ENCODE measurements at places on chromosomes 4 and X.

GRCh38 chr4:91288702-91289311 lies 1015.0 kb upstream of the GRID2 start:
- DNase-seq = no peak

GRCh38 chr4:81194286-81194685 lies 20.7 kb downstream of the PRKG2 start:
- no peak for DNase-seq

DNA sequence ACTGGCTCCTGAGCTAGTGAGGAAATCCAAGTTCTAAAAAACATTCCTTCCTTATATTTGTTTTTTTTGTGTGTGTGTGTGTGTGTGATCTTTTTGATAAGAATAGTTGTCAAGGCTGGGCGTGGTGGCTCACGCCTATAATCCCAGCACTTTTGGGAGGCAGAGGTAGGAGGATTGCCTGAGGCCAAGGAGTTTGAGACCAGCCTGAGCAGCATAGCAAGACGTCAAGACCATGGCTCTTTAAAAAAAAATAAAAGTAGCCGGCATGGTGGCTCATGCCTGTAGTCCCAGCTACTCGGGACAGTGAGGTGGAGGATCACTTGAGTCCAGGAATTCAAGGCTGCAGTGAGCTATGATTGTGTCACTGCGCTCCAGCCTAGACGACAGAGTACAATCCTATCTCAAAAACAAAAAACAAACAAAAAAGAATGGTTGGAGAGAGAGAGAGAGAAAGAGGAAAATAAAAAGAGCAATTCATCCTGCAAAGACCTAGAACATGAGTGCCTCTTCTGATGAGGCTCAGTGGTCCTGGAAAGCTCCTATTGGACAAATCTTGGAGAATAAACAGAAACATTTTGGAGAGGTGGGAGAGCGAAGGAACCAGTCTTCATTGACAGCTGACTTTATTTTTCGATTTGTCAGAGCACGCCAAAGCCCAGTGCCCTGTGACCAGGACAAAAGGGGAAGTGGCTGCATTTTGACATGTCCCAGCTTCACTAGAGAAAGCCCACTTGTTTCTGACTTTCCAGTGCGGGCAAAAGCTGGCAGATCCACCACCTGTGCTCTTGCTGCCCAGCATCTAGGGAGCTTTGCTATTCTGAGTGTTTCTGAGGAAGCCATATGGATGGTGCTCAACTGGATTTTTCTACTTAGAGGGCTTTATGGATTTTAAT lies 244.7 kb downstream of the PALLD start:
- no peak for DNase-seq

DNA sequence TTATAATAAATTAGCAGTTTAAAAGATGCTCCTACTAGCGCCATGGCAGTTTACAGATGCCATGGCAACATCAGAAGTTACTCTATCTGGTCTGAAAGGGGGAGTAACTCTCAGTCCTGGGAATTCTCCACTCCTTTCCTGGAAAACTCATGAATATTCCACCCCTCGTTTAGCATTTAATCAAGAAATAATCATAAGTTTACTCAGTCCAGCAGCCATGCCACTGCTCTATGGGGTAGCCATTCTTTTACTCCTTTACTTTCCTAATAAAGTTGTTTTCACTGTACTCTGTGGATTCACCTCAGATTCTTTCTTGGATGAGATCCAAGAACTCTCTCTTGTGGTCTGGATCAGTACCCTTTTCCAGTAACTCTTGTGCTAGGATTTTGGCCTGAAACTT lies 52.3 kb downstream of the GUCY1B1 start:
- no peak for DNase-seq

DNA sequence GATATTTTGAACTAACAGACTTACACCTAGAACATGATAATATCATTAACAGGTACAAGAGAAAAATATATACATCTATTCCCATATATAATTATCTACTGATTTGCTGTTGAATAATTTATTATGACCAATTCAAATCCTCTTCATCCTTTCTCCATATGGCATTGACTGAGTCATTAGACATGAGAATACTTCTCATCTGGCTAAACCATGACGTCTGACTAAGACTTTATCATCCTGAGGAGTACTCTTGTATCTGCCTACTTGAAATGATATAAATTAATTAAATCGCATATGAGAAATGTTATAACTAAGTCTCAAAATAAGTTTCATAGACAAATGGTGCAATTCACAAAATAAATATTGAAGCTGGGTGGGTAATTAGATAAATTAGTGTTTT lies 67.4 kb downstream of the EMCN start:
- DNase-seq = no peak

GRCh38 chrX:44439242-44439794 lies 95.8 kb upstream of the EFHC2 start:
- no peak for DNase-seq

DNA sequence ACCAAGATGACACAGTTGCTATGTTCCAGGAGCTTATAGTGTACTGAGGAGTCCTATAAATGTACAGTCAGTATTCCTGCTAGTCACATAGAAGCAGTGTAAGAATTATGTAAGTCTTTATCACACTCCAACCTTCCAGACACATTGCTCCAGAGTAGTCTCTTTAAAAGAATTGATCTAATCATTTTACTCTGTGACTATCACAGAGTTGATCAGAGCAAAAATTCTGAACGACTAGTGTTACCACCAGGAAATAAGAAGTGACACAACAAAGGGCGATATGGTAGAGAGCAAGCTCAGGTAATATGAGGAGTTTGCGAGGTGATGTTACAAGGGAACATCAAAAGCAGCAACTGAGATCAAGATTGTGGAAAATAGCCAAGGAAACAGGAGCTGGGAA lies 9.0 kb upstream of the HPF1 start:
- DNase-seq = no peak

DNA sequence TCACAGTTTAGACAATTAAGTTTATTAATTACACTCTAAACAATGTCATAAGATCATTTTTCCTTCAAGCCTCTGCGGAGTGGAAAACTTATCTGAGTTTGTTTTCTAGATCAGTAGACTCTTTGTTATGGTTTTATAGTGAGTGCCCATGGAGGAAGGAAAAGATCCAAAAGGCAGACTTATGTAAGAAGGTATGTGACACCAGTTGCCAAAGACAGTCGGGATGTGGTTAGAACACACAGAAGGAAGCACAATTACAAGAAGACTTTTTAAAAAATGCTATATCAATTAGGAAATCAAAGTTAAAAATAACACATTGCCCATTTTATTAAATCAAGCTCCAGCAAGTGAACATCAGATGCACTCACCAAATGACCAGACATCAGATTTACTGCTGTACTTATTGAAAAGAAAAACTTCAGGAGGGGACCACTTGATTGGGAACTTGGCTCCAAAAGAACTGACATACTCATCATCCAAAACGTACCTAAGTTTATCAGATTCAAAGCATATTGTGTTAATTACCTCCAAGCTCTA lies 57.1 kb downstream of the NIPAL1 start:
- DNase-seq = no peak

DNA sequence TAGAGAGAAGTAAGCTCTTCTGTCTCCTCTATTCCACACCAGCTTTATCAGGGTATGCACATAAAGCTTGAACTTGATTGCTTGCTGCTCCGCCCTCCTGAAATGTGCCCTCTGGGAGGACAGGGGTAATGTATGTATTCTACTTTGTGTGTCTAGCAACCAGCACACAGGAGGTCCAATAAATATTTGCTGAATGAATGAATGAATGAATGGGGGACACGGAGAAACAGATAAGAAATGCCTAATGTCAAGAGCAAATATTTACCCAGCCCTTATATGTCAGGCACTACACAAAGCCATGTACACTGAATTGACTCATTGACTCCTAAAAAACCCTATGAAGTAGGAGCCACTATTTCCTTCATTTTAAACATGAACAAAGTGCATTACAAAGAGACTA lies 2.3 kb upstream of the MSL3 start:
- no peak for DNase-seq

DNA sequence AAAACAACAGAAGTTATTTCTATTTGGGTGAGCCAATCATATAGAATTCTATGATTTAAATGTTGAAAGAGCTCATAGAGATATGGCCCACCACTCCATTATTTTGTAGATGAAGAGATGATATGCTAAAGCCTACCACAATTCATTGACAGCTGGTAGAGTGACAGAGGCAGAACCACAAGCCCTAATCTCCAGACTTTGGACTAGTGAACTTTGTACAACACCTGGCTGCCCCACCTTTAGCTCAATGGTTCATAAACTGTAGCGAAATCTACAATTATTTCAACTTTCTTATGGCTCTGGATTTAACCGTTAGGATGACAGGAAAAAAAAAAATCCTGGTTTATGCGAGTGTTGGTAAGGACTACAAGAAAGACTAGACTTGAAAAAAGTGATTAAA lies 50.9 kb downstream of the PRKG2 start:
- DNase-seq = no peak

- DNase-seq = no peak
These were observed 78.3 kb downstream of the GASK1B start for GRCh38 chr4:158094413-158095134.

DNA sequence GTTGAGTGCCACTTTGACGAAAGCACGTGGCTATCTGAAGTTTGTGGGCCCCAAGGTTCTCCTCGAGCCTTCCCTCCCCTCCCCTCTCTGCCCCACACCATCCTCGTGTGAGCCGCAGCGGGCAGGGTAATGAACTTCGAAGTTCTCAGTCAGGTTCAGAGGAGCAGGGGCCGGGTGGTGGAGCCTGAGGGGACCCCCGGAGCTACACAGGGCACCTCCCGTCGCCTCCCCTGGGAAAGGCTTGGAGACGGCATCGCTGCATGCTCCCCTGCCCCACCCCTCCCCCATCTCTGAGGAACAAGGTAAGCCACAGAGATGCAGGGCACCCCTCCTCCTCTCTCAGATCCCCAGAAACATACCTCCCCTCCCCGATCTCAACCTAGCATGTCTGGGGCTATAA lies 2.8 kb upstream of the NKX1-1 start:
- DNase-seq = no peak

- DNase-seq = no peak
These were observed 9.6 kb upstream of the DLG3 start for GRCh38 chrX:70434914-70435586.

GRCh38 chr4:89152972-89153371 lies 41.6 kb downstream of the TIGD2 start:
- DNase-seq = no peak

- peak; percentile 90 for DNase-seq
These were observed 61.3 kb downstream of the HS3ST1 start for GRCh38 chr4:11367371-11367770.

- no peak for DNase-seq
These were observed 179.4 kb downstream of the RBM46 start for GRCh38 chr4:154960476-154960875.

GRCh38 chr4:184039963-184040383 lies 134.9 kb downstream of the STOX2 start:
- DNase-seq = no peak

DNA sequence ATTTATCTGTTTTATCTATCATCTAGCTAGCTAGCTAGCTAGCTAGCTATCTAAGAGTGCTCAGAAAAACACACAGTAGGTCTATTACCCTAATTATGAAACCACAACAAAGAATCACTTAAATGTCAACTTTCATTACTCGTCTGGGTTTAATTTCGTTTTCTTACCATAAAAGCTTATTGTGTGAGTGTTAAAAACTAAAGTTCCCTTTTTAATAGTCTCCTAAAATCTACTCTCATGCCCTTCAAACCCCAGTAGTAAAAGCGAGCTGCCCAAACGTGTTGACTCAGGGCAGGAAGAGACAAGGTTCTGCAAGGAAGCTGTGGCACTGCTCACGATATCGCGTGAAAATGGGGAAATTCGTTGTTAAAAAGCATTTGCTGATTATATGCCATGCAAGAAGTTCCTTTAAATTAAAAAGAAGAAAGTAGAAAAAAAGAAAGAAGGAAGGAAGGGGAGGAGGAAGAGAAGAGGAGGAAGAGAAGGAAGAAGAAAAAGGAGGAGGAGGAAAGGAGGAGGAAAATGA lies 595 bp downstream of the MBNL3 start:
- DNase-seq = no peak

DNA sequence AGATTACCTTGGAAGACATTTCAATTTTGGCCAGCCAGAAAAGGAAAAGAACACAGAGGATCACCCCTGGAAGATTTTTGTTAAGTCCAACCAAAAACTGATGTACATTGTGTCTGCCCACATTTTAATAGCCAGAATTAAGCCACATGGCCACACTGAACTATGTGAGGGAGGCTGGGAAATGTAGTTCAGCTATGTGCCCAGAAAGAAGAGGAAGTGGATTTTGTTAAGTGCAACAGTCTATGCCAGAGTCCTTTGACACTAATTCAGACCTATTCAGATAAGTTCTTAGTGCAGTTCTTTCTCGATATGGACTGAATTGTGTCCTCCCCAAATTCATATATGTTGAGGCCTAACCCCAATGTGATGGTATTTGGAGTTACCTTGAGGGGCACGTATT lies 18.4 kb downstream of the PRPS1 start:
- no peak for DNase-seq

DNA sequence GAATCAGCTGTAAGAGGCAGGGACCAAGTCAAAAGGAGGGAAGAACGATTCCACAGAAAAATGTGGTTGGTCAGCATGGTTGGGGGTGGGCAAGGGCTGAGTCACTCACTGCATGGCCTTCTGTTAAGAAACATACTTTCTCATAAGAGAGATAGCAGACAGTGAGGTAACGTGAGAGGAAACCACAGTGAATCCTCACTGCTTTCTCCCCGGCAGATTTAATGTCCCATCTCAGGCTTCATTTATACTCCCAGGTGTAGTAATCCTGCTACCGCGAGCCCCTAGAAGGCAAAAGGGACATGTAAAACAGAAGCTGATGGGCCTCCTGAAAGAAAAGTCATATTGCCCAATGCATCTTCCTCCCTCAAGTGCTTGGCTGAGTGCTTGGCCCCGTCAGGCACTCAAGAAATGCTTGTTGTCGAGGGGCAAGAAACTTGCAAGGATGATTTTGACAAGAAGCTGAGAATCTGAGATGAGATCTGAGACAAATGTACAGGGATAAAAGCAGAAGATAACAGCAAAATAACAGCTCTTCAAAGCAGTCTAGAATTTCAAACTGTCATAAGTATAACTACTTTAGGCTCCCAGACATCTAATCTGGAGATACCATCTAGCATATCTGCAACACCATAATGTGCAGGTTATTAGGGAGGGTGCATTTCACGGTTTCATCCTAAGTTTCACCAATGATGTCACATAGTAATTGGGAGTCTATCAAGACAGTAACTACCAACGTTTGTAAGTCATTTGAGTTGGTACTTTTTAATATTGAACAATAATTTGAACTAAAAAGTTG lies 40.2 kb downstream of the SH3KBP1 start:
- DNase-seq = no peak

- no peak for DNase-seq
These were observed 15.6 kb upstream of the TSPAN5 start for GRCh38 chr4:98673978-98674377.

DNA sequence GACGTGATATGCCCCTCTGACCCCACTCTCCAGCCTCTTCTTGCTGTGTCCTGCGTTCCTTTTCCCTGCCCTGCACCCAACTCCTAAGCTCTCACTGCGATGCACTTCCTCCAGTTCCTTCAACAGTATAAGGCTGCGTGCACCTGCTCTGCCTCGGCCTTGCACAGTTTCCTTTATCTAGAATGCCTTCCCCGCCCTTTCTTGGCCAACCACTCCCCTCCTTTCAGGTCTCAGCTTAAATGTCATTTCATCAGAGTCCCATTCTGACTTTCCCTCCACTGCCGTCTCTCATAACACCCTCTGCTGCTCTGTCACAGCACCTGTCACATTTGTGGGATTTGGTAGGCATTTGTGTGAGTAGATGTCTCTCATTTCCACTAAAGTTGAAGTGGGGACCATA lies 58.4 kb upstream of the NEIL3 start:
- no peak for DNase-seq

- no peak for DNase-seq
These were observed 15.2 kb downstream of the CAPN6 start for GRCh38 chrX:111254896-111255693.

GRCh38 chr4:81465406-81466340 lies 6.0 kb downstream of the RASGEF1B start:
- DNase-seq = no peak

Data from vagina (tissue), 2 donors.